ENCODE measurements at places on chromosomes 16 and 17.

DNA sequence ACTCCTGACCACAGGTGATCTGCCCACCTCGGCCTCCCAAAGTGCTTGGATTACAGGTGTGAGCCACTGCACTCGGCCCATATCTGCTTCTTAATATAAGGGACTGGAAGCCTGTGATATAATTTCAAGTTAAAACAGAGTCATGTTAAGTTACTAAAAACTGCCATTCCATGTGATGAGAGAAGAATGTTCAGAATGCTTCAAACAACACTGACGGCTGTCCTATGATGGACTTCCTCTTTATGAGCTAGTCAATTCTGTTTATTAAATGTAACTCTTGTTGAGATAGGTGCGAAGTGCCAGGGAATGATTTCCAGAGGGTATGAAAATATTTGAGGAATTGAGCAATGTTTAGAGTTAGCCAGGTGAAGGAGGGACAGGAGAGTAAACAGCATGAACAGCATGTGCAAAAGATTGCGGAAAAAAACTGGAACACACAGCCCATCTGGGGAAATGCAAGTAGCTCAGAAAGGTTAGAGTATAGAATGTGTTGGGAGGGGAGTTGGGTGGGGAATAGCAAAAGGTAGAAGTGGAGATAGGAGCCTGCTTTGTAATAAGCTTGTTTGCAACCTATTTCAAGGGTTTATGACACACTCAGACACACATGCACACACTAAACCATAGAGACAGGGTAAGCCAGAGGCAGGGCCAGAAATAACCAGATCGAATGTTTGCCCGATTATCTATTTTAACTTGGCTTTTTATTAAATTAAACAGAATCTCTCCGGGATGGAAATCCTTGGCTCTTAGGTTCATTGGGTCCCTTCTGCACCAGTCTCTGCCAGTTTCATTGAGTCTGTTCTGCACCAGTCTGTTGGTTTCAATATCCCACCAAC lies 135.6 kb upstream of the COX10 start:
- no peak for DNase-seq

DNA sequence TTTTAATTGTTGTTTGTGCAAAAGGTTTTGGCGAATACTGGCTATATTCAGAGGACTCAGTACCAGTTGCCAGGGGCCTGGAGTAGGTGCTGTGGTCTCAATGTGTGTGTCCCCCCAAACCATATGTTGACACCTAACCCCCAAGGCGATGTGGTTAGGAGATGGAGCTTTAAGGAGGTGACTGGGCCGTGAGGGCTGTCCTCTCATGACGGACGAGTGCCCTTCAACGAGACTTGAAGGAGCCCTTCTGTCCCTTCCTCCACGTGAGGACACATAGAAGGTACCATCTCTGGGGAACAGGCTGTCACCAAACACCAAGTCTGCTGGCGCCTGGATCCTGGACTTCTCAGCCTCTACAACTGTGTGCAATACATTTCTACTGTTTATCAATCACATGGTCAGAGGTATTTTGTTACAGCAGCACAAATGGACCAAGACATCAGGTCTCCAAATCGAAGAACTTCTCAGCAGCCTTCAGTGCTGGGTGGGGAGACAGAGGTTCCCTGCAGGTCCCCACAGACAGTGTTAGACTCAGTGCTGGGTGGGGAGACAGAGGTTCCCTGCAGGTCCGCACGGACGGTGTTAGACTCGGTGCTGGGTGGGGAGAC lies 24.8 kb upstream of the METRNL start:
- DNase-seq, result no peak

- DNase-seq, result no peak
Observed at GRCh38 chr16:66740010-66740409, 11.4 kb downstream of the DYNC1LI2 start.

GRCh38 chr17:58335061-58335731 lies 6.6 kb upstream of the TSPOAP1 start:
- DNase-seq, result no peak

GRCh38 chr17:74924250-74924948 lies at the start of gene OTOP2:
Gene OTOP2 (plus strand): TSS chr17:74924273. CDS start chr17:74924633, 360 bp downstream.
- no peak for DNase-seq

DNA sequence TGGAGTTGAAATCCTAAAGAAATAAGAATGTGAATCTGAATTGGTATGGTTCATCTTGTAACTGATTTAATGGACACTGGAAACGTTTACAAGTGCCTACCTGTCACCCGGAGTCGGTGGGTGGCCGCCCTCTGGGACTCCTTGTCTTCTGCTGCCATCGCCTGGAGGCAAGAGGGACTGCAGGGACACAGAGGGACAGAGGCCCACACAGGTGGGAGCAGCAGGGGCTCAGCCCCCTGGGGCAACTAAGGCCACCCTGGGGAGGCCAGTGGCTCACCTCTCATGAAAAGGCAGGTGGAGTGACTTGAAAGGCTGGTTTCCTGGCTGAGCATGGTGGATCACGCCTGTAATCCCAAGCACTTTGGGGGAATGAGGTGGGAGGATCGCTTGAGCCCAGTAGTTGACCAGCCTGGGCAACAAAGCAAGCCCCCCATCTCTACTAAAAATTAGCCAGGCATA lies 23.2 kb downstream of the TMEM92 start:
- DNase-seq, result peak; percentile 87

GRCh38 chr17:71192039-71192555 lies 928.7 kb upstream of the SOX9 start:
- DNase-seq, result no peak

GRCh38 chr17:77273397-77274085 lies 132.8 kb downstream of the SEC14L1 start:
- no peak for DNase-seq

- DNase-seq, result no peak
Observed at GRCh38 chr16:27579087-27579980, 29.4 kb downstream of the KATNIP start.

GRCh38 chr16:4801051-4801961 lies 1.1 kb downstream of the ROGDI start:
- no peak for DNase-seq

- DNase-seq, result no peak
Observed at GRCh38 chr17:881778-882177, 97.8 kb downstream of the NXN start.

GRCh38 chr16:51024703-51025102 lies 126.4 kb downstream of the SALL1 start:
- no peak for DNase-seq

DNA sequence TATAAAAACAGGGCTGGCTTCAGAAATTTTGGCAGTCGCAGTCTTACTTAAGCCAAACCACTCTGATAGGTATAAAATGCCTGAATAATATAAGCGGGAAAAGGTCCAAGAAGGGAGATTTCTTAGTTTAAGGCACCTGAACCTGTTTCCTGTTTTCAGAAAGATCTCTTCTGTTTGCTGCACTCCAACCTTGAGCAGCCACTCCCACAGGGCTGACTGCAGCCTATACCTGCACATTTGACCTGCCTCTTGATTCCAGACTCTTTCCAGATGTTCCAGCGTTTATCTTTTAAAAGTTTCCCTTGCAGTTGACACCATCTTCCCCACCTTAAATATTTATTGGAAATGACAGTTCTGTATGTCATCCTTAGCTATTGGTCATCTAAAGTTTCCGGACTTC lies 132.2 kb downstream of the SKAP1 start:
- DNase-seq, result no peak

DNA sequence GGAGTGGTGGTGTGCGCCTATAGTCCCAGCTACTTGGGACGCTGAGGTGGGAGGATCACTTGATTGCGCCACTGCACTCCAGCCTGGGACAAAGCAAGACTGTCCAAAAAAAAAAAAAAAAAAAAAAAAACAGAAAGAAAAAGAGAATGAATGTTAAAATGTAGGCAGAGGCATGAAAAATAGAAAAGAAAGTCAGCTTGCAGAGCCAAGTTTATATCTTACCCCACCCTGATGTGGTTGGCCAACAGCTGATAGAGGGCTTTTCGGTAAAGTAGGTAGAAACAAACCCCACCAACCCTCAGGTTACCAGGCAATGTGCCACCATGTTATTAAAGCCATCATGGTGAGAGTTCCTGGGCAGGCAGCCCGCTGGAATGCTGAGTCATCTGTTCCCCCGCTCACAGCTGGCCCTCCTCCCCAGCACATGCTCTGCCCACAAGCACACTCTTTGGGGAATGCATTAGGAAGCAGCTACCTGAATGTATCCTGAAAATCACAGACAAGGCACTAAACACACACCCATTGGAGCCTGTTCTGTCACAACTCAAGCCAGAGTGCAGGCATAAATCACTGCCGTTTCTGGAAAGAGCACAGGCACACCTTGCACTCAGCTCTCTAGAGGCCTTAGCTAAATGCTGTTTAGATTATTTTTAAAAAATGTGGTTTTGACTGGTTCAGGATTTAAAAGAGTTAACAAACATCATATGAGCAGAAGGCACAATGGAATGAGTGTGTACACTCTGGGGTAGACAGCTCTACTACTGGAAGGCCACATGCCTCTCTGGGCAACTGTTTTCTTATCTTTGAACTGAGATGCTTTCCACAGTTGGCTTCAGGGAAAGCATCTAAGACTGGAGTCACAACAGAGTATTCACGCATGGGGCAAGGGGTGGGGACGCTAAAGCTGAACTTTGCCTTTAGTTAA lies 128.5 kb downstream of the PARN start:
- peak; percentile 85 for DNase-seq

DNA sequence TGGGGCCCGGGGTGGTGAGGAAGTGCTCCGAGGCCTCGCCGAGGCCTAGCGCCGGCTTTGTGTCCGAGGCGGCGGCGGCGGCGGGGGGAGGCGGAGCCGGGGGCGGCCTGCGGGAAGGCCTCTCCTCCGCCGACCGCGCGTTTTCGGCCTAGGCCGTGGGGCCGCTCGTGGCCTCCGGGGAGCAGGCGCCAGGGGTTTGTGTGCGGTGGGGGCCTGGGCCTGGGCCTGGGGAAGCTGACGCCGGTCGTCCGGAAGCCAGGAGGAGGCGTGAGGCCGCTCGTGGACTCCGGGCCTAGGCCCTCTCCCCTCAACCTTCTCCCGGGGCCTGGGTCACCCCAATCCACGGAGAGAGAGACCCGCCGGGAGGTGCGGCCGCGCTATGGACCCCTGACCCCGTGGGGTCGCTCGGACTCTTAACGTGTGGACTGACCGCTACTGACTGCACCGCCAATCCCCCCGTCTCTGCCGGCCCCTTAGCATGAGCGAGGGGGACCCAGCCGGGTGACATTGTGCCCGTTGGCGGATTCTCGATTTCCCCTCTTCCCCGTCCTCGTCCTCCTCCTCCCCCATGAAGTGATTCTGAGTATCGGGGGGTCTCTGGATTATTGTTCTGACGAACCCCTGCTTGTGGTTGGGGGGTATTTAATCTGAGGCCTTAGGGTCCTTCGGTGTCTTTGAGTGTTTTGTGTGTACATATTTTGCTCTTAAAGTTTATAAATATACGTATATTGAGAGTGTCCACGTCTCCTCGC lies 660 bp downstream of the RBBP6 start:
- DNase-seq, result peak; percentile 78

GRCh38 chr17:21042458-21043295 lies at the start of gene USP22:
Gene USP22 (minus strand): TSS chr17:21043011. CDS start chr17:21042835, 176 bp downstream.
- DNase-seq, result no peak

- DNase-seq, result no peak
Observed at GRCh38 chr17:79537686-79538085, 73.2 kb downstream of the RBFOX3 start.

DNA sequence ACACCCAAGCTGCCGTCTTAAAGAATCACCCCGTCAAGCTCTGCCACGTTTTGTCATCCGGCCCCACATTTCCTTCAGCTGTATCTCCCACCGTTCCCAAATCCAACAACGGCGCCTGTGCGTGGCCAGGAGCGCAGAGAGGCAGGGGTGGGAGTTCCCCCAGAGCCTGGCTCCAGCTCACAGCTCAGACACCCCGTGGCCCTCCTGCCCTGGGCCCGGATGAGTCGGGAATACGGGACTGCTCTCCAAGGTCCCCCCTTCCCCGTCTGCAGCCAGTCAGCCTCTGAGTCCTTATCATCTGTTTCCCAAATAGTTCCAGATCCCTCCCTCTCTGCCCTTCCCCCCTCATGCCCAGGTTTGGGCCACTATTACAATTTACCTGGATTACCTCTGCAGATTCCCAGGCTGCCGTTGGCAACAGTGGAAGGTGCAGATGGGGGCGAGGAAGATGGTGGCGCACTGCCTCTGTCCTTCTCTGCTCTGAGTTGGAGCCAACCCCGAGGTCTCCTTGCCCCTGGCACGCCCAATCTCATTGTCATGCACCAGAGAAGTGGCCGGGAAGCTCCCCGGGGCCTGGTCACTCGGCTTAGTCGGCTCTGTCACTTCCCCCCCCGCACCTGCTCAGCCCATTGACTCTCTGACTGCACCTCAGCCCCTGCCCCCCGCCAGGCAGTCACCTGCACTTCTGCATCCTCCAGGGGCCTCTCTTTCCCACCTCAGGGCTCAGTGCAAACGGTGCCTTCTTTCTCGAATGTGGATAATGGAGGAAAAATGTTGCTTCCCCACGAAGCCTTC lies 18.3 kb upstream of the RPTOR start:
- DNase-seq, result no peak

- DNase-seq, result peak; percentile 75
Observed at GRCh38 chr17:10135539-10136257, 62.7 kb downstream of the GAS7 start.

GRCh38 chr16:56344518-56345405 lies 80.6 kb downstream of the AMFR start:
- DNase-seq, result no peak

GRCh38 chr17:34979650-34980352 lies 511 bp upstream of the LIG3 start:
- DNase-seq, result no peak

GRCh38 chr17:7313088-7313889 lies 1.9 kb downstream of the GPS2 start:
- no peak for DNase-seq

GRCh38 chr17:9878786-9879525 lies 26.1 kb downstream of the RCVRN start:
- DNase-seq, result no peak

DNA sequence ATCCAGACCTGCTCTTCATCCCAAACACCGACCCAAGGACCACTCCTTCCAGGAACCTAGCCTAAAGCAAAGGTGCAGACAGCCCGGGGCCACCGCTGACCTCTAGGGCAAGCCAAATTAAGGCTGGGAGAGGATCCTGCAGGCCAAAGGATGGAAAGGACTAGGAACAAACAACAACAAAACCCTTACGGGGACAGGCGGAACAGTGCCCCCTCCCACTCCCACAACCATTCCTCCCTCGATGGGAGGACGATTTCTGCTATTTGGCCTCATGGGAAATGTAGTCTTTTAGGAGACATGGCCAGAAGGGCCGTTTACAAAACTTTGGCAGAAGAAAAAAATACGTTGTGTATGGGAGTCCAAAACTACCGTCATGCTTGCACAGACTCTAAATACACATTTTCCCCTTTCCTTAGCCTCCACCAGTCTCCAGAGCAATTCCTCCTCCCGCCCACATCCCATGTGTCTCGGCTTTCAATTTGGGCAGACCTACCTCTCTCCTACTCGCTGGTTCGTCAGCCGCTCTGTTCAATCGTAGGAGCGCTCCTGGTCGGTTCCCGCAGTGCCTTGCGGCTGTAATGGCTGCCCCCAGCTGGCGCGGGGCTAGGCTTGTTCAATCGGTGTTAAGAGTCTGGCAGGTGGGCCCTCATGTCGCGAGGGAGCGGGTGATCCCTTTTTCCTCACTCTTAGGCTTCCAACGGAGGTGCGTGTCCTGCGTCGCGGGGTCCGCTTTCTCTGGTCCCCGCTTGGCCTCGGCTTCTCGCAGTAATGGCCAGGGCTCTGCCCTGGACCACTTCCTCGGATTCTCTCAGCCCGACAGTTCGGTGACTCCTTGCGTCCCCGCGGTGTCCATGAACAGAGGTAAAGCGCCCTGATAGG lies at the start of gene ERAL1:
Gene ERAL1 (plus strand): TSS at position 560 of the 879 bp plus-strand sequence. CDS start 19 bp downstream, at position 579.
- peak; percentile 90 for DNase-seq
